Progenitor cell of endocrine pancreas (in vitro differentiated cells): ENCODE measurements at places on chromosomes 7 and 10.

GRCh38 chr7:14381936-14382335, 392.5 kb upstream of the ETV1 start:
- DNase-seq: no peak

DNA sequence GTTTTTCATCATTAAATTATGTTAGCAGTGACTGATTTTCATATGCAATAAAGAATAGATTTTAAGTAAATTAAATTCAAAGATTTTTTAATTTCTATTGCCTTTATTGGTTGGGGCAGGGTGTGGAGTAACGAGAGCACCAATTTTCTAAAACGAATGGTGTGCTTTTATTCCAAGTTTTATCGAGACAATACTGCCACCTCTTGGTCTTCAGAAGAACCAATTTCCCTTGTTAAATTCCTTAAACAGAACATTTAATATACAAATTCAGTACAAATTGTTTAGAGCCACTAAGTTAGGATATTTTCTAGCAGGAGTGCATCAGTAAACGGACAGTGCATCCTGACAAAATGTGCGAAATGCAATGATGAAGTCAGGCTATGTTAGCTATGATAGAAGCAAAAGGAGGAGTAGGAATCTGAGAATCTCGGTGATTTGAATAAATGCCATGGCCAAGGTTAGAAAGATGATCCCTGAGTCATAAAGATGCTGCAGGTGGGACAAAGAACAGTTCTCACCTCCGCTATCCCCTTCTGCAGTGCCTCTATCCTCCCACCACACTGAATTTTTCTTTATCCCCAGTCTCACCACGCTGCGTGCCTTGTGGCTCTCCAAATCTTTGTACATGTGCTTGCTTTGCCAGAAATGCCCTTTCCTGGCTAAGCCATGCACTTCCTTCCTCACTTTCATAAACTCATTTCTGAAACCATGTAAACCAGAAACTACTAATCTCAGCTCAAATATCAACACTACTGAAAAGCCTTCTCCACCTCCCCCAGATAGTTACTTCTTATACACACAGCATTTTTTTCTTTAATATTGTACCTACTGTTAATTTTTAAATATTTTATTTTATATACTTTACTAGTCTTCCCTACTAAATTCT, 31.9 kb upstream of the AGBL3 start:
- DNase-seq: no peak

DNA sequence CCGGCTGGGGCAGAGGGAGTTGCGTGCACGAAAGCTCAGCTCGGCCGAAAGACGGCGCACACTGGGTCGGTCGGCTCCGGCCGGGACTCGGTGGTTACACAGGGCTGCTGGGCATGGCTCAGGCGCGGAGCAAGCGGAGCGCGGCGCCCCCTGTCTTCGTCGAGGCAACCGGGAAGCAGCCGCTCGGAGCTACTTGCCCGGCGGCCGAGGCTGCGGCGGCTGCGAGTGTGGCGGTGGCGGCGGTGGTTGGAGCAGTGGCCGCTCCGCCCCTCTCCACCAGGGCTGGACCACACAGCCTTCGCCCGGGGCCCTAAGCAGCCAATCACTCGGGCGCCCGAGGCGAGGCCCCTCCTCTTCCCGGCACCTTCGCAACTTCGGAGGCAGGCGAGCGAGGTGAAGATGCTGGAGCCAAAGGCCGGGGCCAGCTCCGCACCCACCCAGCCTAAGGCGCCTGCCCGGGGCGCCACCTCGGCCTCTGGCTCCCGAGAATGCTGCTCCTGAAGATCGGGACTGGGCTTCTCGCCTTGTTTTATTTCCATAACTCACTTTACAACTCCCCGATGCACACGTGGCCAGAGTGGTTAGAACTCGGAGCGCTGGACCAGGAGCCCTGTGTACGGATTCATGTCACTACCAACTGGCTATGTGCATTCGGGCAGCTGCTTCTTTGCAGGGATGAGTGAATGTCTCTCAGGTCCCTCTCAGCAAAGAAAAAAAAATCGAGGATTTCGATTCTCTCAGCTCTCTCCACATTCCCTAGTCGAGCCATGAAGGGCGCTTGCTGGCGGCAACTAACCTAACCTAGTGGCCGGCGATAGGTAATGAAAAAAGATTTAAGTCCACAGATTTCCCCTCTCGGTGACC, at the start of gene TLL2:
Gene TLL2 (minus strand): TSS at position 229 of the 864 bp plus-strand sequence. CDS start 241 bp downstream, outside the sequence.
- DNase-seq: peak; percentile 74

DNA sequence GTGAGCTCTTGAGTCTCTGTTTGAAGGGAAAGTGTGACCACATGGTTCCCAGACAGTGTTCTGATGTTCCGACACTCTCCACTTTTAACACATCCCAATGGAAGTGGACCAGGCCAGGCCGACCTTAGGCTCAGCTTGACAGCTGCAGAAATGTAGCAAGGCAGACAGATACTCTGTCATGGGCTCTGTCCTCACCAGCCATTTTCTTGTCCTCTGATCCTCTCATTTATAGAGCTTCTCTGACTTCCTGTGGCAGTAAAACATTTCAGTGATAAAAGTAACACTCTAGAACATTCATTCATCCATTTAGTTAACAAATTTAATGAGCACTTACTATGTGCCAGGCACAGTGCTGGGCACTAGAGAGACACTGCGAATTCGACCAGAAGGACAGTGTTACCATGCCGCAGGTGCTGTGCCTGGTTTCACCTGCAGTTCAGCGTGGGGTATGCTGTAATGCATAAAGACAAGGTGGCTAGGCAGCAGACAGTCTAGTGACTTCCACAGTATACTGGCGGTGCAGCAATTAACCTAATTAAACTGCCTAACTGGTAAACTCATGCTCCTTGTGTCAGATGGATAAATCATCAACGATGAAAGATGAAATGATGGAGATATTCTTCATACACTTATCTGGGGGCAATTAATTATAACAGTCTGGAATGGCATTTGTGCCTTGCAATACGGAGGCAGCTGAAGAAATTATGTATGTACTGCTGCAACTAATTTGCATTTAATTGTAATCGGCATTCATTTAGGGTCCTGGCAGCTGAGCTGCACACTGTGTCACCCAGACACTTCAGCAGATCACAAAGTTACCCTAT, 188.1 kb downstream of the NRP1 start:
- DNase-seq: no peak

DNA sequence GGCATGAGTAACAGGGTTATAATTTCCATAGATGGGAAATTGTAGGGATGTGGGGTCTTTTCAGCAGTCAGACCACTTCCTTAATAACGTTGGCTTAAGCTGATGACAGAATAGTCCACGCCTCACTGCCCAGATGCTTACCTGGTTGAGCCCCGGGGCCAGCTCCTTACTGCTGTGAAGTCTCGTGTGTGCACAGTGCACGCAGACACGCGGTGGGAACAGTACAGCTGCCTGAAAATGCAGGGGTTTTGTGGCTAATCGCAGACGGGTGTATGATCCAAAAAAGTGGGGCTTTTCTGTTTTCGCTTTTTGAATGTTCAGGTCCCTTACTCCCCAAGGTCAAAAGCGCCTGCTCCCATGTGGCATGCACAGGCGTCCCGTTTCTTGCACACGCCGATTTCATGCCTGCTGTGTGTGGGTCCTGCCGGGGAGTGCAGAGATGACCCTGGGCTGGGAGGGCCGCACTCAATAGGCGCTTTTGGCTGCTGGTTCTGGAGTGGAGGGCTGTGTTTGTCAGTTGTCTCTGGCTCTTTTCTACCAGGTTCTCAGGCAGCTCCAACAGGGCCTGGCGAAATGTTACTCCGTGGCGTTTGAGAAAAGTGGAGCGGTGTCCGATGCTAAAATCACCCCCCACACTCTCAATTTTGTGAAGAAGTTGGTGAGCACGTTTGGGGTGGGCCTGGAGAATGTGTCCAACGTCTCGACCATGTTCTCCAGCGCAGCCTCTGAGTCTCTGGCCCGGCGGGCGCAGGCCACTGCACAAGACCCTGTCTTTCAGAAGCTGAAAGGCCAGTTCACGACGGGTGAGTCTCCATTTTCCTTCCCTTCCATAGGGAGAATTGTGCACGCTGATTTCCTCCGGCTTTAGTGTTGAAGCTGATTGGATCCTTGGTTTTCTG, 116.0 kb downstream of the TRRAP start:
- DNase-seq: no peak

GRCh38 chr10:46525824-46526681, 30.4 kb downstream of the GPRIN2 start:
- no peak for DNase-seq

GRCh38 chr10:91689731-91690168, 56.9 kb upstream of the PPP1R3C start:
- no peak for DNase-seq

DNA sequence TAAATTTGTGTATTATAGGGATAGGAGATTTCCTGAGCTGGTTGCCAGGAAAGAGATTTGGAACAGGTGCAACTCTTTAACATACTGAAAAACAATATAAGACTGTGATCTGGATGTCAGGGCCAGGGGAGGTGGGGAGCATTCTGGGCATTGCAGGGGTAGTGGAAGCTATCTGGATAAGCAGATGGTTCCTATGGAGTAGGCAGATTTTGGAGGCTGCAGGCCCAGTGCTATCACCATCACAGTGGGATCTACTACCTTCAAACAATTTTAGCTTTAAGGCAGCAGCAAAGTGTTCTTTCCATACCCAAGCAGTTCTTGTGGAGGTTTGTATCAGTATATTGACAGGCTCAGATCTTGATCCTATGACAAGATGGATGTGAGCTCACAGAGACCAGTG, 71.1 kb downstream of the ADAM22 start:
- DNase-seq: no peak

GRCh38 chr7:158285383-158285770, 302.2 kb downstream of the PTPRN2 start:
- no peak for DNase-seq

DNA sequence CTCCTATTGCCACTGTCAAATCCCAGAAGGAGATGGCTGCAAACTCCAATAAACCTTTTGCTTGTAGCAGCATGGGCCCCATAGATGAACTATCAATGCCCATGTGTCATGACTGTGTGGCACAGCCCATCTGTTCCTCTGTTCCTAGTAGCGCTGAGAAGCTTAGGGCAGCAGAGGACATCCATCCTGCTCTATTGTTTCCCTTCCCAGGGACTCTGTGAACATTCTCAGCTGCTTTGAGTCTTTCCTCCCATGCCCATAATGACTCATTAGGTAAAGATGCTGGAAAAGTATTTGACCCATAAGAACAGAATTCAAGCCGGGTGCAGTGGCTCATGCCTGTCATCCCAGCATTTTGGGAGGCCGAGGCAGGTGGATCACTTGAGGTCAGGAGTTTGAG, 28.3 kb downstream of the STMP1 start:
- DNase-seq: no peak

DNA sequence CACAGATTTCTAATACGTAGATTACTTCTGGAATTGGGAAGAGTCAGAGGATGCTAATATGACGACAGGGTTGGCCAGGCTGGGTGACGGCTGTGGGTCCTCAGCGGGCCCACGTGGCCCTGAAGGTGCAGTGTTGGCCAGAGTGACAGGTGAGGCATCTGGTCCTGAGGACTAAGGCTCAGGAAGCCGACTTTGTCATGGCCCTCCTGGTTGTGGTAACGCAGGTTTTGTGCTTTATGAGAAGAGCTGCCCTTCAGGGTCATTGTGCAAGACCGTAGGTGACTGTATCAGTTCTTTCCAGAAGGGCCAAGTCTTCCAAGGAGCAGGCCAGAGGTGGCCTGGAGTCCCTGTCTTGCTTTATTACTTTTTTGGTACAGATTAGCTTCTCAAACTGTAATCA, 2.5 kb downstream of the EIF3B start:
- no peak for DNase-seq

- no peak for DNase-seq
These were observed 112.9 kb downstream of the FAM107B start for GRCh38 chr10:14661818-14662217.

- no peak for DNase-seq
These were observed 16.3 kb upstream of the THSD7A start for GRCh38 chr7:11848251-11848650.

DNA sequence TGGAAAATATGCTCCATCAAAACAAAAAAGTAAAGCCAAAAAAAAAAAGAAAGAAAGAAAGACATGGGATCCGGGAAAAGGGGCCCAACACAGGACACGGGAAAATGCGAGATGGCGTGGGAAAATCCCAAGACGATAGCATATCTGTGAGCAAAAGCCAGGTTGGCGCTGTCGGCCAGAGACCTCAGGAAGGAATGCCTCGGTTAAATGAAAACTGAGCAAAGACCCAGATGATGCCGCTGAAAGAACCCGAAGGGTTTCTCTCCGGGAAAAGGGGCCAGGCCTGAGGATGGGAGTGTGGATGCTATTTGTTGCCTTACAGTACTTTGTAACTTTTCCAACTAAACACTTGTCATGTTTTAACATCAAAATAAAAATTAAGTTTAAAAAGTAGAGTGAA, 49.5 kb upstream of the PPP2R2D start:
- DNase-seq: no peak

DNA sequence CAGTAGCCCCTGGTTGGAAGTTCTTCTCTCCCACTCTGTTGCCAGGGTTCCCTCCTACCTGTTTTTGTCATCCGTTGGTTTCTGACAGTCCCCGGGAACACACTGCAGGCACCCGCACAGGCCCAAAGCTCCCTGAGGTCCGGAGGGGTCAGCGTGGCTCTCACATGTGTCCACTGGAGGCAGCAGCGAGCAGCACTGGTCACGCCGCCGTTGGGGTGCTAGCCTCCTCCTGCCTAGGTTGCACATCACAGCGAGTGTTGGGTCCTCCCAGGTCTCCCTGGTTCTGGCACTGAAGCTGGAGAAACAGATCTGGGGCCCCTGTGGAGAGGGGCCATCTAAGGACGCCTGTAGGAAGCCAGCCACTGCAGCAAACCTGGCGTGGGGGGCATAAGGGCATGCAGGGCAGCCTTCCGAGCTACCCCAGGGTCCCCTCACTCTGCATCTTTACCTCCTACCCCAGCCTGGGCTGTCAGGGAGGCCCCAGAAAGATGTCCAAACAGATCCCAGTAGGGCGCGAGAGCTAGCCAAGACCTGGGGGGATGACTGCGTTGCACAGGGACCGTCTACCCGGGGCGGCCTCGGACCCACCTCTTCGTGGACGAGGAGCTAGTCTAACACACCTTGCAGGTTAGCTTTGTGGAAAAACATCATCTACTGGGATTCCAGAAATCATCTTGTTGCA, 28.9 kb downstream of the LRRC27 start:
- no peak for DNase-seq

- no peak for DNase-seq
These were observed 18.9 kb upstream of the ZNF138 start for GRCh38 chr7:64775289-64775688.

- DNase-seq: no peak
These were observed 62.4 kb upstream of the C10orf90 start for GRCh38 chr10:126732868-126733267.

DNA sequence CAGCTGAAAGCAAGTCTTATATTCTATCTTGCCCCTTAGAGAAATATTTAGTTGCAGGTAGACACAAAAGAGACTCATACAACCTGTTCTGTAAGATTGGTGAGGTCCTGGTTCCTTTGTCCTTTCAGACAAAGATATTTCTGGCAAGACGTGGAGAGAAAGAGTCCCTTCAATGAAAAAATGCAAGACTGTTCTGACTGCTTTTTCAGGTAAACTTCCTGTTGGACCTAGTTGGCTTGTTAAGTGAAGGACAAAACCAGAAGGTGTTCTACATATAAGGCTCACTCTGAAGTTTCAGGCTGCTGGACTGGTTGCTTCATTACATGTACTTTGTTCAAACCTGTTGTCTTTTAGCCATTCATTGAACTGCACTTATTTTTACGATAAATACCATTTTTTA, 119.0 kb upstream of the PTPRZ1 start:
- DNase-seq: no peak

GRCh38 chr7:6111041-6111440, 79.9 kb downstream of the ANKRD61 start:
- no peak for DNase-seq
